ENCODE measurements at places on chromosomes 13 and 19.

GRCh38 chr19:14843578-14843977 is 5.1 kb downstream of the OR7A10 start:
- DNase-seq = no peak

GRCh38 chr19:50969413-50969760 is at the start of gene KLK6:
KLK6 (minus strand) TSS chr19:50969591; CDS start chr19:50968104, 1,487 bp downstream.
- no peak for DNase-seq

DNA sequence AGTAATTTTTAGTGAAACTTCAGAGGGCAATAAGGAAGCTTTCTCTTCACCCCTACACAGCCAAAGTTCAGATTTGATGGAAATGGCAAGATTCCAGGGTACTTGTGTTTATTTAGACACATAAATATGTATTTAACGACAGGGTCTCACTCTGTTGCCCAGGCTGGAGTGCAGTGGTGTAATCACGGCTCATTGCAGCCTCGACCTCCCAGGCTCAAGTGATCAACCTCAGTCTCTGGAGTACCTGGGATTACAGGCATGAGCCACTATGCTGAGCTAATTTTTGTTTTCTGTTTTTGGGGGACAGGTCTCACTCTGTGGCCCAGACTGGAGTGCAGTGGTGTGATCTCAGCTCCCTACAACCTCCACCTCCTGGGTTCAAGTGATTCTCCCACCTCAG is 2.0 kb upstream of the SYCE2 start:
- DNase-seq = no peak

DNA sequence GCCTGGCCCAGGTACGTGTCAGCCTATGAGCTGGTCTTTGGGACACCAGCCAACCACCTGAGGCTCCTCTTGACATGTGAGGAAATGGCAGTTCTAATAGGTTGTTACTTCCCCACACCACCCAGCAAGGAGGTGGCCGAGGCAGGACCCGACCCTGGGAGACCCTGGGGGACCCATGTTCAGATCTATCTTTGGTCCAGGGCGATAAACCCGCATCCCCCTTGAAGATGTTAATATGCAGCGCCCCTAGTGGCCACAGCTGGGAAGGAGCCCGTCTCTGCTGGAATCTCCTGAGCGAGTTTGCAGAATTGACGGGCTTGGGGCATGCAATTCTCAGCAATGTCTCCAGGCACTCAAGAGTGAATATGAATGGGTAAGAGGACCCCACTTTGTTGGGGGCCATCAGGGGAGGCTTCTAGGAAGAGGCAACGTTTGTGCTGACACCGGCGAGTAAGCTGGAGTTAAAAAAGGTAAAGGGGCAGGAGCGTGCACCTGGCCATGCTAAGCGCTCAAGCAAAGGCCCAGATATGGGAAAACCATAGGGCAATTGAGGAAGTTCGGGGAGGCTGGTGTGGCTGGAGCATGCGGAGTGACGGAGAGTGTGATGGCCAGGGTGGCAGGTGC is 1.5 kb upstream of the MYO1F start:
- DNase-seq = peak; percentile 90

DNA sequence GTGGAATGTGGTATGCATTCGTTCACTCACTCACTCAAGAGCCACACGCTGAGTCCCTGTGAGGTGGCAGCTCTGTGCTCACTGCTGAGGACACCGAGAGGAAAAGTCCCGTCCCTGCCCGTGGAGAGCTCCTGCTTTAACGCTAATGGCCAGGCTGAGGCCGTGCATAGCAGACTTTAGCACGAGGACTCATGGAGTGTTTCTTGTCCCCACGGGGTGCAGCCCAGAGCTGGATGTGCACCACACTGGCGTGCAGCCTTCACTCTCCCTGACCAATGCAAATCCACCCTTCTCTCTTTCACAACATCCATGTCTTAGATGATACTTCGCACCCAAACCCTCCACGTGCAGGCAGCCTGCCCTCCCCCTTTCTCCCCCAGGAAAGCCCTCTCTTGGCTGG is 159.6 kb upstream of the ZNF536 start:
- no peak for DNase-seq

- DNase-seq = no peak
Measured at GRCh38 chr13:42170029-42170428, 101.9 kb upstream of the AKAP11 start.

DNA sequence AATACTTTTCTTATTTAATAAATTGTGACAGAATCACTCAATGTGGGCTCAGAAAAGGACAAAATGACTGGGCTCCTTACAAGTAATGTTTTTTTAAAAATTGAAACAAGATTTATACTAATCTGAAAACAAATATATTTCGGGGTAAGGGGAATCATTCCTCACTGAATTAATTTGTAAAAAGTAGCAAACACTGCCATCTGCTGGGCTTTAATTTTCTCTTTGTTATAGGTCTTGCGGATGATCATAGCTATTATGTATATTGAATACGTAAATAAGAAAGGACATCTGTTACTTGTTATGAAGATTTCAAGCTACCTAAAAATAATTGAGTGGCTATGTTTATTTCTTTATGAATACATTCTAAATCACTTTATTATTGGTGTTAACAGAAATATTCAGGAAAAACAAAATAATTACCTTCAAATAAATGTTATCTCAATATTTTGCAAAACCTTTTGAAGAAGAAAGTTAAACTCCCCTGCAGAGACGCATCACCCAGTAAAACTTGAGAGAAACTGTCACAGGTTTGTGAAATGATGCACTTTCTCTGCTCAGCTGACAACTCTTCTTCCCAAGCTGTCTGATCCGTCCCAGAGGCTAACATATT is 17.8 kb upstream of the ENOX1 start:
- DNase-seq = peak; percentile 93

DNA sequence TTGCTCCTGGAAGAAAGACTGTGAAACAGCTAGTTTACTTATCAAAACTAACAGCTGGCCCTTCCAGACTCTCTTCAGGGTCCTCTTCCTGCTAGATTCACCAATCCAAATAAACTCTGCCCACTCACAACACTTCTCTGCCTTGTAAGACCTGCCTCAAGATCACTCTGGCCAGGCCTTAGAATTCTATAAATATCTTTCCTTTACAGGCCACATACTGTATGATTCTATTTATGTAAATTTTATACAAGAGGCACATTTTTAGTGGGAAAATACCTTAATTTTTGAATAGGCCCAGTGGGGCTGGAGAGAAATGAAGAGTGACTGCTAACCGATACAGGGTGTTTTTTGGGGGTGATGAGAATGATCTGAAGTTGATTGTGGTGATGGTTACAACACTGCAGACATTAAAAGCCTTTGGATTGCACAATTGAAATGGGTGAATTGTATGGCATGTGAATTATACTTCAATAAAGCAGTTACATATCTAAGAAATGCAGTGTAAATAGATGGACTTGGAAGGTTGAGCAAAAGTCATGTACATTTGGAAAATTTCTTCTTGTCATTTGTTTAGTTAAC is 141.8 kb downstream of the GPC5 start:
- DNase-seq = no peak

- DNase-seq = no peak
Measured at GRCh38 chr19:51107406-51108065, 673 bp downstream of the CTU1 start.

DNA sequence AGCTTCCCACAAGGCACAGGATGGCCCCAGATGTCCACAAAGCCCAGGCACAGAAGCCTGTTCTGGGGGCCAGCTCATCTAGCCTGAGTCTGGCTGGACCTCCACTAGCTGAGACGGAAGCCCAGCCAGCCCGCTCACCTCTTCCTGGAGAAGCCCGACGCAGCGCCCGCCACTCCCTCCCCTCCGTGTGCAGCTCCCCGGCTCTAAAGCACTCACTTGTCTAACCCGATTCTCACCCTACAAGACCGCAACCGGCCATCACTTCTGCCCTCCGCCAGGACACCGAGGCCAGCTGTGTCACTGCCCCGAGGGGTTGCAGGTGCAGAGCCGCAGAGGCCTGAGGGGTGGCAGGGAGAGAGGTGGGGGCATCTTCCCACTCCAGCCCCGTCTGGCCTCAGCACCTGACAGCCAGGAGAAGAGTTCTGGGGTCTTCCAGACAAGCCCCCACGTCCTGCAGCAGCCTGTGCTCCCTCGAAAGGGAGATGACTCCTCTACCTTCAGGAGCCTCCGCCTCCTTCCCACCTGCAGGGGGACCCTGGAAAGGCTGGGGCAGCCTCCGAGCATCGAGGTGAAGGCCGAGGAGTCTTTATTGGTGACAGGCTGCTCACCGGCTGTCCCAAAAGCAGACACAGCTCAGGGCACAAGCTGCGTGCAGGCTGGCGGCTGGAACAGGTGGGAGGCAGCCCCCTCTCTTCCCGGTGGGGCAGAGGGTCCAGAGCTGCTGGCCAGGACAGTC is 5.9 kb upstream of the DIRAS1 start:
- no peak for DNase-seq

DNA sequence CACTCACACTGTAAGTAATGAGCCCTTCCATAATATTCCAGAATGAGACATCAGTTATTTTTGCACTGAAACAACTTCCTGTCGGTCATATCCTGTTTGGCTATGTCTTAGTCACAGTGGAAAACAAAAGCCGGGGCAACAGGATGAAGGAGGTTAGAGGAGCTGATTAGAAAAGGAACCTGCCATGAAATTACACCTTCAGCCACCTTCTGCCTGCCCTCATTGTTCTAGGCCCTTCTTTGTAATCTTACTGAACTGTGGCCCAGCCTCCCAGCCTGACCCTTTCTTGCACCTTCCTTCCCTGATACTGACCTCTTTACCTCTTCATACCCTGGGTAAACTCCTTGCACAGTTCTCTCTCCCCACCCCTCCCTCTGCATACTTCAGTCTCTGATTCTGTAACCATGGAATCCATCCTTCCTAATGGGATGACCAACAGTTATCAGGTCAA is 67.3 kb downstream of the DOCK9 start:
- peak; percentile 19 for DNase-seq

GRCh38 chr13:78876915-78877549 is 218.1 kb upstream of the OBI1 start:
- no peak for DNase-seq

DNA sequence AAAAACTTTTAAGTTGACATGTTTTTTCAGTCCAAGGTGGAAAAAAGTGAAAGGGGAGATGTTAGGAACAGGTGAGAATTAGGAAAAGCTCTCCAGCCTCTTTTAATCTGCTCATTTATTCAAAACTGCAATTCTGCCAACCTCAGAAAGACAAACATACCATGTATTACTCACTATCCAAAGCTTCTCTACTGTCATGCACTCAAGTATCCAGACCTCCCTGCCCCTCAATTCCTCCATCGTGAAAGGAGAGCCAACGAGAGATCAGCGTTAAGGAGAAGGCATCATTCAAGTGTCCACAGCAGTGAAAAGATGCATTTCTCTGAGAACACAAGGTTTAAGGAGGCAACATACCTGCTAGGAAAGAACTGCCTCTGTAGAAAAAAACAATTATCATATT is 24.5 kb downstream of the DIAPH3 start:
- DNase-seq = peak; percentile 21

- no peak for DNase-seq
Measured at GRCh38 chr19:45793876-45794275, 1.2 kb upstream of the DMWD start.

- DNase-seq = no peak
Measured at GRCh38 chr19:6568816-6569215, 22.1 kb downstream of the CD70 start.

Data from adipocyte (in vitro differentiated cells).